ENCODE measurements at places on chromosomes 2 and 18.

GRCh38 chr2:68673631-68674030, 30.3 kb downstream of the PROKR1 start:
- no peak for DNase-seq

- DNase-seq = no peak
Observed at GRCh38 chr2:221124532-221125240, 447.4 kb downstream of the EPHA4 start.

- no peak for DNase-seq
Observed at GRCh38 chr2:69147841-69148533, 135.0 kb downstream of the ANTXR1 start.

- DNase-seq = no peak
Observed at GRCh38 chr18:39786477-39786876, 2168.6 kb upstream of the PIK3C3 start.

GRCh38 chr18:14922031-14922430, 174.1 kb downstream of the ANKRD30B start:
- DNase-seq = no peak

GRCh38 chr2:133498662-133499585, 69.3 kb downstream of the NCKAP5 start:
- no peak for DNase-seq

DNA sequence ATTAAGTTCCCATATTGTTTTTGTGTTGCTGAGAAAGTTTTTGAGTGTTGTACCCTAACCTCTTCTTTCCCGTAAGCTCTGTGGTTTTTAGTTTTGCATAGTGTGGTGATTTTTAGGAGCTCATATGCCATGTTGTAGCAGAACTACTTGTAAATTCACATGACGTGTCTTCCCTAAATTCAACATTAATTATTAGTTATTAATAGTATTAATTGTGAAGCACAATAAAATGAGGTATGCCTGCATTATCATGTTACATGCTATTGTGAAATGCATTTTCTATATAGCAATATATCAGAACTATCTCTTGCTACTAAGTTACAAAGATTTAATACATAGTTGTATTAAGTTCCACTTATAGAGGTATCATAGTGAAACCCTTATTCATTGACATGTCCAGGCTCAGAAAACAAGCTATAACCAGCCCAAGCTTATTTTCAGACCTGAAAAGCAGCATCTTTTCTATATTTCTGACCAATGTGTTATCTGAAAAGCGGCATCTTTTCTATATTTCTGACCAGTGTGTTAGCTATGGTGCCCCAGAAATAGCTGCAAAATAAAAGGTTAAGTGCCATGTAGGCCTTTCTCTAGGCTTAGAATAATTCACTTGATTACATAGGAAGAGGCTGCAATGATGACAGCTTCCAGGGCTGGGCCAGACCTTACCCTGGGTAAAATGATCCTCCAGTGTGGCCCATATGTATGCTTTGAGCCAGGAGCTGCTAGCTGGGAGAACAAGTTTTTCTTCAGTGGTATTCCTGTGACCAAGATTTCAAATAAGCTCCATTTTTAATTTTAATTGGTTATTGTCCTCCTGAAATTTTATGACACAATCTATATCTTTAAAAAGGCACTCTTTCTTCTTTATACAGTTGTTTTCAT, 21.6 kb downstream of the EPAS1 start:
- DNase-seq = no peak

DNA sequence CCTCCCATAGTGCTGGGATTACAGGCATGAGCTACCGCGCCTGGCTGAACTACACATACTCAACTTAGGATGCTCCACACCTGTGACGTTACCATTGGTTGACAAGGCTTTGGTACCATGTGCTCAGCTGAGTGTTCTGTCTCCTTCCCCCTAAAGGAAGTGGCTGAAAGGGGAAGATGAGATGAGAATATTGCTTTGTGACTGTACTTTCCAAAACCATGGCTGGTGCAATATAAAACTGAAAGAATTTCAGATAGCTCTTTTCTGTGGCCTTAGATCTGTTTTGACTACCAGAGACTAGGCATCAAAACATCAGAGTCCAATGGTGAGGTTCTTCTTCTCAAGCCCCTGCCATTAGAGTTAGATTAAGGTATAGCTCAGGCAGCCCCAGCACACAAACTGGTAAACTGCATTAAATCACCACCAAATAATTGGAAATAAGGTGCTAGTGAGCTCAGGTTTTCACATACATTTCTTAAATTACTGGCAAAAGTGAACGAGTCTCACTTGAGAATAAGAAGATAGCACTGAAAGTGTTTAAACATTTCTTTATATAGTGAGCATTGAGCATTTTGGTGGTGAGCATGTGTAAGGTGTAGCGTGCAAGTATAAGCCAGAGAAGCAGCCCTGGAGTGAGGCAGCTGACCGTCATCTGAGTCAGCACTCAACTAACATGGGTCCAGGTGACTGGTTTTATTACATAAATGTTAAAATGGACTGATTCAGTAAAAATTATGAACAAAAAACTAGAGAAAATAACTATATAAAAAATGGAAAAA, 113.5 kb upstream of the FZD5 start:
- DNase-seq = no peak

GRCh38 chr2:219868635-219869034, 241.2 kb downstream of the SLC4A3 start:
- DNase-seq = no peak

DNA sequence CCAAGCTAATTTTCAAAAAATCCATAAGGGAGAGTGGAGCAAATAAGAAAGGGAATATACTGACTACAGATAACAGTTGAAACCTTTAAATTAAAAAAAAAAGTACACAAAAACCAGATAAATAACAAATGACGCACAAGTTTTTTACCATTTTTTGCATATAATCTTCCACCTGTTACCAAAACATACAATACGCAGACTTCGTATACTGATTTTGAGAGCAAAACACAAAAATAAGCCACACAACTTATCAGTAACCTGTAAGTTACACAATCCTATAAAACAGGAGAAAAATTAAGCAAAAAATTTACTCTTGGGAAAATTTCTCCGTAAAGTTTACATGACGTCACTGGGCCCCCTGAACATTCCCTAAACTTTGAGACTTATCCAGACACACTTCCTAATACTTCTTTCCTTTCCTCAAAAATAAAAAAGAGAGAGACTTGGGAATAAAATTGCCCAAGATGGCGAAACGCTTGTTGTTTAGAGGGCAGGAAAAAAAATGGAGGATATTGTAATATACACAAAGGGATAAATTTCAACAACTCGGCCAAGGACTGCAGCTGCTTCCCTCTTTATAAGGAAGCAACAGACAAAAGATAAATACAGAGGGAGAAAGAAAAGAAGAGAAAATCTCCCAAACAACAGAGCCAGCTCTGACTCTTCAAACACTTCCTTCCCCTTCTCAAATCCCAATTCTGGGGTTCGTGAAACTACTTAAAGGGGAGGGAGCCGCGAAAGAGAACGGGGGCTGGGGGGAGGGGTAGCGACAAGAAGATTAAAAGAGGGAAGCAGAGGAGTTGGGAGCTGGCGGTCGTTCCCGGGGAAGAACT, 1.6 kb downstream of the BAZ2B start:
- DNase-seq = no peak

Data from activated T-helper 1 cell treated with Interleukin-2 at 50 U/mL for 16 hours (primary cell).